ENCODE measurements at places on chromosomes 13 and 19.

GRCh38 chr19:48718711-48719231 lies 754 bp downstream of the MAMSTR start:
- DNase-seq, result no peak

GRCh38 chr19:39052243-39052746 lies 19.9 kb upstream of the FBXO27 start:
- peak; percentile 45 for DNase-seq

GRCh38 chr19:45817010-45817724 lies 2.1 kb upstream of the RSPH6A start:
- DNase-seq, result peak; percentile 82

DNA sequence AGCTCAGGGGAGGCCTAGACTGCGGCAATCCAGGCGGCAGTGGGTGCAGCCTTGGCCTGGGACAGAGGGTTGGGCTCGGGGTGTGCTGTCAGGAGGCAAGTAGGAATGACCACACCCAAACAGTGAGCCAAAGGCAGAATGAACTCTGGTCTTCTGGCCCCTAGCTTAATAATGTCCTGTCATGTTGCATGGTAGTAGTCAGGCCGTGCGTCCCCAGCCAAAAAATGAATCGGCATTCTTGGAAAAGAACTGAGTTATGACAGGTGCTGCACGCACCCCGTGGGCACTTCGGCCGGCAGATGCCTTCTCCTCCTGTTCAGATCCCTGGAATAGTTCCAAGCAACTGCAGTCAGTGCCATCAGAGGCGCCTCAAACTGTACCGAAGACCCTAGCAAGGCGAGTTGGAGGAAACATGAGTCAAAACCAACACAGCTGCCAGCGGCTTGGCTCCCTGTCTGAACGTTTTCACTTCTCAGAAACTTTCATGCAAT lies 55.9 kb downstream of the ATP7B start:
- no peak for DNase-seq

GRCh38 chr13:61900033-61900432 lies 484.4 kb upstream of the PCDH20 start:
- DNase-seq, result no peak

- no peak for DNase-seq
Observed at GRCh38 chr19:50000841-50001557, 24.2 kb downstream of the VRK3 start.

DNA sequence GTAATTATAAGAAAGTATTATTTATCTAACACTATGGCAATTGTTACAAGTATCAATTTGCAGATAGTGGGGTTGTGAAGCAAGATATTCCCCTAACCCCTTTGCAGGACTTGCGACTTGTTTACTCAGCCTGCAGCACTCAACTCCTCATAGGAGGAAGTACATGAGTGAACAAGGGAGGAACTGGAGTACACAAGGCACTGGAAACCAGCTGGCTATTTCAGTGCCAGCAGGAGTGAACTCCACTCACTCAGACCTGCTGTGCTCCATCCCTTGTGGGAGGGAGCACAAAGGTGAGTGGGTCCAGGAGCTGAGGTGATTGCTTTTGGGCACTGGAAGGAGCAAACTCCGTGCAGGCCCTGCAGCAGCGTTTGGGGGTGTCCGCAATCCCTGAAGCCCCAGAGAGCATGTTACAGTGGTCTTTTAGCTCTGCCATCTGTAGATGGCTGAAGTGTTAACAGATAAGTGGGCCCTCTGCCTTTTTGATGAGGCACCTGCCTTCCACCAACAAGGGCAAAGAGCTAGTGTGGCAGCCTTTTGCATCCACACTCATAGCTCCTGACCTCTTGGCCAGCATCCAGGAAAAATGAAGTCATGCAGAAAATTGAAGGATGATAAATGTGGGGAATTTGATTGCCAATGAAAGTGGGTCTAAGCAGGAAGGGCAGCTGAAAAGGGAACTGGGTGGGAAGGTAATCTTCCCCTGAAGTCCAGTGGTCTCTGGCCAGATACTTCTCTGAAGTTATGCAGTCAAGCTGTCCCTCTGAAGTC lies 802.2 kb upstream of the MIR17HG start:
- DNase-seq, result no peak

DNA sequence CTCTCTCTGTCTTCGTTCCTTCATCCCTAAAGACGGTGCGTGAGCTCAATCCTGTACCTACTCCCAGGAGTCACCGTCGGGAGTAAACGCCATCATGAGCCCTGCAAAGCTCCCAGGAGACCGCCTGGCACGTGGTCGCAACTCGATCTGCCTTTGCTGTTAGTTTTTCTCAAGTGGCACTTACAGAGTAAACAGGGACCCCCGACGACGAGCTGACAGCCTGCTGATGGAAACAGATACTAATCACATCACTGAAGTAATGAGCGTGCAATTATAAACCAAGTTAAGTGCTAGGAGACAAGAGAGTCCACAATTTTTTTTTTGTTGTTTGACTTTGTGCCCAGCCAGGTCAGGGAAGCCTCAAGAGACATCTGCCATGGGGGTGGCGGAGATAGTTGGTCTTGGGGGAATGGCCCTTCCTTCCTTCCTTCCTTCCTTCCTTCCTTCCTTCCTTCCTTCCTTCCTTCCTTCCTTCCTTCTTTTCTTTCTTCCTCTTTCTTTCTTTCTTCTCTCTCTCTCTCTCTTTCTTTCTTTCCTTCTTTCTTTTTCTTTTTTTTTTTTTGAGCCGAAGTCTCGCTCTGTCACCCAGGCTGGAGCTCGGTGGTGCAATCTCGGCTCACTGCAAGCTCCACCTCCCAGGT lies 23.6 kb downstream of the CACNG6 start:
- DNase-seq, result no peak

DNA sequence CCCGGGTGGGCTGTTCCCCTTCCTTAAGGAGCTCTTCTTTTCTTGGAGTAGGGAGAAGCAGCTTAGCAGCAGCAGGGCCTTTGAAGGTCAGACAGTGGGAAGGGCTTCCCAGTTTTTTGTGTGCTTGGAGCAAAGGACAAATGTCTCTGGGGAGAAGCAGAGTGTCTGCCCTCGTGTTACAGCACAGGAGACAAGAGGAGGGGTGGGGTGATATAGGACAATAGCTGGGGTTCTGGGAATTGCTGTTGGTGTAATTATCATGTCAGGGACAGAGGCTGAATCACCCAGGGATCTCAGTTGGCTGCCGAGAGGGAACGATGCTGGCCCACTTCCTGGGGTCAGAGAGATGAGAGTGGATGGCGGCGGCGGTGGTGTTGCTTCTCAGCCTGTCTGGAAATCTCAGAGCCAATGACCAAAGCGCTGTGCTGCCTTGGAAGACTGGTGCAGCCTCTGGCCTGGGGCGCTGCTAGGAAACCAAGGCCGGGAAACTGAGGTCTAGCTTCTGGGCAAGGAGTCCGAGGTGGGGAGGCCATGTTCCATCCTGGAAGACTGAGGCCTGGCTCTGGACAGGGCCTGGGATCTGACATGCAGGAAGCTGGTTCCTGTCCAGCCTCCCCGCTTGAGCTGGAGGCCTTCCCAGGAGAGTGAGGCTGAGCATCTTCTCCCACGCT lies 1.2 kb downstream of the INAFM1 start:
- DNase-seq, result no peak

DNA sequence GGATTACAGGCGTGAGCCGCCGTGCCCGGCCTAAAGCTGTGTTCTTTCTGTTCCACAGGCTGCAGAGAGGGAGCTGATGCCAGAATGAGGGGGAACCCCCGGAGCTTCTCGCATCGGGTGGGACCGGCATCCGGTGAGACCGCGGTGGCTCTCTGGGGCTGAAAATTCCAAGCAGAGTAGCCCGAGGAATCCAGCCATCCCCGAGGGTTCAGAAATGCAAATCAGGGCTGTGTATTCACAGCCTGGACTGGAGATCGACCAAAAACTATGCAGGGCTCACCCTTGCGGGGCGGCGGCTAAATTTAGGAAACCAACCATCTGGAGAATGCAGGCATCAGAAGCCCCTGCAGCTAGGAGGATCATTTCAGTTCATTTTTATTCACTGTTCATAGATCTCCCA lies 99.2 kb downstream of the GNG7 start:
- DNase-seq, result no peak

DNA sequence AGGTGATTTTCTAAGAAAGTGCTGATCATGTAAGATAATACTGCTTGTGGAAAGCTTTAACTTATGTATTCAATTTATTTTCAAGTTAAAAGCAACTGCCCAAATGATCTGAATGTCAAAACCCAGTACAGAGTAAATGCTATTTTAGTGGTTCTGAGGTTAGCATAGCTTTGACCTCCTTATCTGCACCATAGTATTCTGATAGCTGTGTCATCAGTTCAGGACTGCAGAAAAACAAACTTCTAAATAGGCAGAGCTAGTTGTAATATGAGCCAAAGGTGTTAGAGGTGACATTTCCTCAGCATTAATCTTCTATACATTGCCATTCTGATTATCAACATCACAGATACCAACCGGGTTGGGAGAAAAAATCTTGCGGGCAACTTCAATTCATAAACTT lies 758.7 kb downstream of the SLITRK5 start:
- no peak for DNase-seq

- peak; percentile 79 for DNase-seq
Observed at GRCh38 chr13:111893071-111893606, 173.8 kb upstream of the SOX1 start.

DNA sequence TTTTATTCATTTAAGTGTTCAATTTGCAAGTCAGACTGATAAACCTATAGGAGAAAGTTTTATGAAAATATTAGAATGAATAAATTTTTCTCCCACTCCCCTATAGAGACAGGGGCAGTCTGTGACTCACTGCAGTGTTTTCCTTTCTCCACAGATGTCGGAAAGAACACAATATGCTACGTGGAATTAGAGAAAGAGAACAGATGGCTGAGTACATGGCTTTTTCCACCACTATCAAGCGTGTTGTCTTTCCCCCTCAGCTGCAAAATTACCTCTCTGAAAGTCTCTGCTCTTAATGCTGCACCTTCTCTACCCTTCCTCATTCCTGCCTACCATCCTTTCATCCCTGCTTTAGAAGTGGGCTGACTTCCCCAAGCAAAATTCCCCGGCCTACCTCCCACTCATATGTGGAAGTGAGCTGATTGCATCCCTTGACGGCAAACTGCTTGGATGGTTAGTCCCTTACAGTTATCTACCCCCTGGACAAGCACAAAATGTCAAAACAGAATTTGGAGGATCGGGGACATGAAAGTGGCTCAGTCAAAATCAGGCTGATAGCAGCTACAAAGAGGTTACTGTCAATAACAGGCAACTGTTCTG lies 30.0 kb downstream of the FLT1 start:
- no peak for DNase-seq

DNA sequence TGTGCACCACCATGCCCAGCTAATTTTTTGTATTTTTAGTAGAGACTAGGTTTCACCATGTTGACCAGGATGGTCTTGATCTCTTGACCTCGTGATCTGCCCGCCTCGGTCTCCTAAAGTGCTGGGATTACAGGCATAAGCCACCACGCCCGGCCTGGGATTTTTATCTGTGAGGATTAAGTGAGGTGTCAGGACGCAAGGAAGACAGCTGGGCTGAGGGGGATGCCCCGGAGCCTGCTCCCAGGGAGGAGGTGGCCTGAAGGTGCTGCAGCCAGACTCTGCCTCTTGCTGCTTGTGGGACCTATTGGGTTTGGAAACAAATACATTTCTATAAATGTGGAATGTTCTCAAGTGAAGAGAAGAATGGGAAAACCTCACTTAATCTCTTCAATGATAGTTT lies 131.6 kb downstream of the OLFM4 start:
- DNase-seq, result no peak

DNA sequence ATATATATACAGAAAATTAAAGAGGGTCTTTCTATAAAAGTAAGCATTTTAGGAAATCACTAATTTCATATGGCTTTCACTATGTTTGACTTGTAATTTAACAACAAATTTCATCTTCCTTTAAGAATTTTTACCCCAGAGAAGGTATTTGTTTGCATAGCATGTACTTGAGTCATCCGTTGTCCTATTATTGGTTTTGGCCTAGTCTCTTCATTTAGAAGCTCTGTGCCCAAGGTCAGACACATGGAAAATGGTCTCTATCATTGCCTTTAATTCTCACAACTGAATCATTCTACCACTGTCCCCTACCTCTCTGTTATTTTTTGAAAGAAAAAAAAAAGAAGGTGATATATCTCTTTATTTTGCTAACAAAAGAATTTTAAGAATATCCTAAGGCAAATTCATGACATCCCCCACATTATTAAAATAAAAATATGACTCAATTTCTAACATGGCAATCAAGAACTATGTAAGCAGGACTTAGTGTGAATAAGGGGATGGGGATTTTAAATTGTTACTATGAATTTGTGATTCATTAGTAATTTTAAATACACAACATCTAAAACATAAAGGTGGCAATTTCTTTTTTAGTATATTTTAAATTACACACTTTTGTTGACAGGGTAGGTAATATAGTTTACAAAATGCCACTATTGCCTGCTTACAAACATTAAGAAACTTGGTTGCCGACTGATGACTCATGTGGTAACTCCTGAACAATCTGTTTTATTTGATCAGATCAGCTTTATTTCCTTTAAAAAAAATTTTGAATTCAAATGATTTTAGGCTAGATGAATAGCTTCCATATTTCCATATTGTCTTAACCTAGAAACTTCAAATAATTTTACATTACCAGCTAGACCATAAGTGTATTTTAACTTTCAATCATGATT lies 13.9 kb downstream of the SLITRK5 start:
- no peak for DNase-seq

DNA sequence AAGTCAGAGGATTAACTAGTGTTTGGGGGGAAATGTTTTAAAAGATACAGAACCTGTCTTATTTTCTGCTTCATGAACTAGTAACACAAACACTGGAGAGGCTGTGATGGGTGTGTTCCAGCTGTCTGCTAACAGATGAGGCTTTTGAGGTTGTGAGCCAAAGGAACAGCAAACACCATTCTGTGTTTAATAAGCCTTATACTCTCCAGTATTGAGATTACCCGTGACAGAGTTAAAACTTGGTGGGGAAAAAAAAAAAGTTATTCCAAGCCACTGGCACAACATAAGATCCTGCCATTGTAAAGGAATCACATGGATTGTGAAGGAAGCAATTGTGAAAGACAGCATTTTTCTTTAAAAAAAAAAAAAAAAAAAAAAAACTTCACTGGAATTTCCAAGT lies 48.4 kb downstream of the KCTD12 start:
- DNase-seq, result peak; percentile 66

DNA sequence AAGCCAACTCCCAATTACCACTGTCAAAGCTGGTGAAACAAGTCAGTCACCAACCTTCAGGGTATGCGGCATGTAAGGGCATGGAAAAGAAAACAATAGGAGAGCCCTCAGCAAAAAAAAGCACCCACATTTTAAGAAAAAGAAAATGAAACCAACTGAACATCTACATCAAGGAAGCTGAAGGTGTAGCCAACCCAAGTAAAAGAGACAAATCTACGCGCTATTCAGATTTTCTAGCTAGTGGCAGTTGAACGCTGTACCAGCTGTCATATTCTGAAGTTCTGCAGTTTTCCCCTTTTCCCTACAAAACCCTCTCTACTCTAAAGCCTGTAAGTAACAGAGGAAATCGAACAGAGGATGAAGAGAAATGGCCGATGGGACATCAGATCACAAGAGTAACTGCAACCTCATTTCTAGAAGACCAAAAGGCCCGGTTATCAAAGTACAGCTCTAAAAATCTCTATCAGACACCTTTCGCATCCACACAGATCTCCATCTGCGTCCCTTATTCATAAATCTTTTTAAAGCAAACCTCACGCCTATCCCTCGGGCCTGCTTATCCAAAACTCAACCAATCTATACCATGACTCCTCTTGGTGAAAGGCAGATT lies 1.4 kb downstream of the MYCBP2 start:
- DNase-seq, result no peak

Measured in foreskin melanocyte (primary cell).